ENCODE measurements at places on chromosomes 2 and 18.

GRCh38 chr2:216665242-216665641 lies 30.1 kb downstream of the IGFBP5 start:
- DNase-seq = no peak

DNA sequence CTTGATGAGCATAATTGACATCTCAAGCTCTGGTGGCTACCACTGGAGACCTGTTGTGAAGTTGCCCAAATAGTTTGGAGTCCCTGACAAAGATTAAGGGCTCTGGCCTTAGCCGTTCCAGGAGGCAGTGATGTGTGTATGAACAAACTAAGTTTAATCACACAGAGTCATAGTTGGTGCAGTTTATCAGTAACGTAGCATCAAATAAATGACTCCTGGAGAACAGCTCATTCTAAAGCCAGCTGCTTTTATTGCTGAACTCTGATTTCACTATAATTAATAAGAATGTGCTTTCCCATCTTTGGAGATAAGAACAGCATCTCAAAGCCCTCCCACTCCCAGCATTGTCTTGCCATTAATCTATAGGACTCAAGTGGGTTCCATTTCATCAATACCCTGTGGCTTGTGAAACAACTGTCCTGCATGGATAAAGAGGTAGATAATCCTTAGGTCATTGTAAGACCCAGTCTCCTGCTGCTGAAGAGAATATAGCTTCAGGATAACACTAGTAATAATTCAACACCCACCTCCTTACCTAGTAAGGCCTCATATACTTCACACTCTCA lies 211.4 kb upstream of the THUMPD2 start:
- no peak for DNase-seq

DNA sequence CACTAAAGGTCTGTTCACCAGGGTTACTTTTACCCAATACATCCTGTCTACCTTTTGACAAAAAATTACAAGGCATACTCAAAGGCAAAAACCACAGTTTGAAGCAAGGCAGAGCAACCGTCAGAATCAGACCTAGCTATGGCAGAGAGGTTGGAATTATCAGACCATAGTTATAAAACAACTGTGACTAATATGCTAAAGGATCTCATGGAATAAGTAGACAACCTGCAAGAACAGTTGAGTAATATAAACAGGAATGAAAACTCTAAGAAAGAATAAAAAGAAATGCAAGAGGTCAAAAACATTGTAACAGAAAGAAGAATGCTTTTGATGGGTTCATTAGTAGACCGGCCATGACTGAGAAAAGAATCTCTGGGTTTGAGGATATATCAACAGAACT lies 318.8 kb upstream of the KCNH7 start:
- DNase-seq = no peak

GRCh38 chr2:161123531-161124030 lies 36.6 kb upstream of the TANK start:
- DNase-seq = no peak

- DNase-seq = no peak
Observed at GRCh38 chr18:48622911-48623431, 84.1 kb downstream of the CTIF start.

DNA sequence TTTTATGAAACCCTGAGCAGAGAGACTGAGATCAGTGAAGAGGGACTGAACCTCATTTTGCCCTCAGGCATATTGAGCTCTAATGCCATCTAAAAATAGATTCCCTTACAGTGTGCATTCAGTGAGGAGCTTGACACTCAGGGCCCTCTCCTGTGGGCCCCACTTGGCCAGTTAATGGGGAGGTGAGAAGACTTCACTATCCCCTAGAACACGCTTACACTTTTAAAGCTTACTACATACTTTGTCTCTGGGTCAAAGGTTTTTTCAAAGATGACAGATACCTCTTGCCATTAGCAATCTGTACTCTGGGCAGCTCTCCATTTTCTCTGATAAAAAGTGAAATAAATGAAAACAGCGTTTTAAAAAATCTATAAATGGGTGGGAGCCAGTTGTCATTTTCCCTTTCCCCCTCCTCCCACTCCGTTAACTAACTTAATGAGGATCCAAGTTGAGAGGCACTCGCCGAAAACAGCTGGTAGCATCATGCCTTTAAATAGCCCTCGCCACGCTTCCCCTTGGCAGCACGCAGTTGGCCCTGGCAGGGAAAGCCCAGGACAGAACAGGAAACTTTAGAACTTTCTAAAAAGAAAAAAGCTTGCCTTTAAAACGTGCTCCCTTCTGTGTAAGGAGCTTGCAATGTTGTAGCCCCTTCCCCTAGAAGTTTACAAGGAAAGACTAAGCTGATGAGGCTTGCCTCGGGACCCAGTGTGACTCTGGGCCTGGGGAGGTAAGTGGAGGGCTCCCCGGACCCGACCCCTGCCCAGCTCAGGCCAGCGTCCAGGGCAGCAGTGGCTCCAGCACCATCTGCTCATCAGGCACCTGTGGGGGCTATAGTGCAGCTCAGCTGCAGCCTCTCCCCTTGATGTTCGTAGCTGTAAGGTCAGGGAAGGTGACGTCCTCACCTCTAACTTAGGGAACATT lies 58.8 kb upstream of the FOSL2 start:
- no peak for DNase-seq

DNA sequence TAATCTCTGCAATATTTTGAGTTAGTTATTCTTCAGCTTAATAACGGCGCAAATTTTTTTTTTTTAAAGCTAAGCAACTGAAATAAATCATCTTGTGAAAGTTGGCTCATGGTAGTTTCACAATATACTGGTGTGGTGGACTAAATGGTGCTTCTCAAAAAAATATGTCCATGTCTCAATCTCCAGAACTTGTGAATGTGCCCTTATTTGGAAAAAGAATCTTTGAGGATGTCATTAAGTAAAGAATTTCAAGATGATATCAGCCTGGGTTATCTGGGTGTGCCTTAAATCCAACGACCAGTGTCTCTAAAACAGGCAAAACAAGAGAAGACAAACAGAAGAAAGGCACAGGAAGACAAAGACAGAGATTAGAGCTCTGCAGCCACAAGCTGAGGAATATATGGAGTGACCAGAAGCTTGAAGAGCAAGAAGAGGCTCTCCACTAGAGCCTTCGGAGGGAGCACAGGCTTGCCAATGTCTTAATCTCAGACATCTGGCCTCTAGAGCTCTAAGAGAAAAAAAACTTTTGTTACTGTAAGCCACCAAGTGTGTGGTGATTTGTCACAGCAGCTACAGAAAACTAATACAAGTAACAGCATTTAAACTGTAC lies 71.4 kb downstream of the HNMT start:
- DNase-seq = no peak

DNA sequence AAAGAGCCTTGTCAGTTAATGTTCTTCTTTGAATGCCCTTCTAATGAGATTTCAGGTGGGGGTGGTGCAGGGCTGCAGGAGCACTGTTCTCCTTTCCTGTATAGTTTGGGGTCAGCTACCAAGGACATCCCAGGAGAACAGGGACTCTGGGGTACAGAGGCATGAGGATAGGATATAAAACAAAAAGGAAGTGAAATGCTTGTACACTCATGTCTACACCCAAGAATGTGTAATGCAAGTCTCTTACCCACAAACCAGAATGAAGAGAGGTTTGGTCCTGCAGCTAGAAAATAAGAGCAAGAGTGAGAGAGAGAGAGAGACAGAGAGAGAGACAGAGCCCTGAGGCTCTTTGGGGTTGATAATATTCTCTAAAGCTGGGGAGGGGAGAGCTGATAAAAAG lies 151.8 kb upstream of the KCTD1 start:
- DNase-seq = no peak

DNA sequence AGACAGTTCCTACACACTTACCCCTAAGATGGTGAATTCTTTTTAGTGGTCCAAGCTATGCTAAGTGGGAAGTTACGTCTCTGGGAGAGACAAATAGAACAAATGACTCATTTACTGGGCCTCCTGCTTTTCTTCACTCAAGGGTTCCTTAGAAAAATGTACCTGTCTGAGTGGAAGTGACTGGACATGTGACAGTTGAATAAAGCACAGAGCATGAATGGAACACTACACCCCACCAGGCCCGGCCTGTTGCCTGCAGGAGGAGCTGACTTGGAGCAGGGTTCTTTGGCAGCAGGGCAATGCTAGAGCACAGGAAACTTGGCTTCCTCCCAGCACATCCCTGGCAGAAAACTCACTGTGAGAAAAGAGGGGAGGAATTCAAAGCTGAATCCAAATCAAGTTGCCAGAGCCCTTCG lies 451.0 kb upstream of the SETBP1 start:
- DNase-seq = peak; percentile 36

- DNase-seq = no peak
Observed at GRCh38 chr2:4840791-4841190, 851.4 kb upstream of the SOX11 start.

DNA sequence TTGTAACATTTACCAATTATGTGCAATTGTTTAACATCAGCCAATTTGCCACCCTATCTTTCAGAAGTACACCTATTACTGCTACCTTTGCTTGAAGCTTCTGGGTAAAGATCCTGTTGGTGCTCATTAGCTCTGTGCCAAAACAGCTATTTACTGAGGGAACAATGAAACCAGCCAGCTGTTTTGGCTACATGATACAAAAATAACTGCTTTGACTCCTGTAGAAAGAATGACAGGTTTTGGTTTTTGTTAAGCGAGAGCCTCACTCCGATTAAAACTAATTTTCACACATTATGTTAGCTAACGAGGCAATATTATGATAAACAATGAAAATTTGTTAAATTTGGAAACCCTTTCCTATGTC lies 907.0 kb downstream of the EPHA4 start:
- no peak for DNase-seq

DNA sequence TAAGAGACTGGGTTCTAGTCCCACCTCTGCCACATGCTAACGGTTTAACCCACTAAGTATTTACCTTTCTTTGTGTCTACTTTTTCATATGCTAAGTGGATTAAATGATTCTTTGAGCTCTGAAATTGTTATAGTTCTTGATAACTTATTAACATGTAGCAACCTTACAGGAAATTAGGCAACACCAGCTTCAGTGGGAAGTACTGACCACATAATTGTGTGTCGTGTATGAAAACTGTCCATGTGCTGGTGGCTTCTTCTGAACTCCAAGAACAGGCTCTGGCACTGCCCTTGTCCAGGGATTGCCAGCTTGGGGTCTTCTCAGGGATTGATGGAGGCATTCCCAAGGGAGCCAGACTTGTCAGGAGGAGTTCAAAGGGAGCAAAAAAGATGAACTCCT lies 427.7 kb downstream of the TGIF1 start:
- no peak for DNase-seq

DNA sequence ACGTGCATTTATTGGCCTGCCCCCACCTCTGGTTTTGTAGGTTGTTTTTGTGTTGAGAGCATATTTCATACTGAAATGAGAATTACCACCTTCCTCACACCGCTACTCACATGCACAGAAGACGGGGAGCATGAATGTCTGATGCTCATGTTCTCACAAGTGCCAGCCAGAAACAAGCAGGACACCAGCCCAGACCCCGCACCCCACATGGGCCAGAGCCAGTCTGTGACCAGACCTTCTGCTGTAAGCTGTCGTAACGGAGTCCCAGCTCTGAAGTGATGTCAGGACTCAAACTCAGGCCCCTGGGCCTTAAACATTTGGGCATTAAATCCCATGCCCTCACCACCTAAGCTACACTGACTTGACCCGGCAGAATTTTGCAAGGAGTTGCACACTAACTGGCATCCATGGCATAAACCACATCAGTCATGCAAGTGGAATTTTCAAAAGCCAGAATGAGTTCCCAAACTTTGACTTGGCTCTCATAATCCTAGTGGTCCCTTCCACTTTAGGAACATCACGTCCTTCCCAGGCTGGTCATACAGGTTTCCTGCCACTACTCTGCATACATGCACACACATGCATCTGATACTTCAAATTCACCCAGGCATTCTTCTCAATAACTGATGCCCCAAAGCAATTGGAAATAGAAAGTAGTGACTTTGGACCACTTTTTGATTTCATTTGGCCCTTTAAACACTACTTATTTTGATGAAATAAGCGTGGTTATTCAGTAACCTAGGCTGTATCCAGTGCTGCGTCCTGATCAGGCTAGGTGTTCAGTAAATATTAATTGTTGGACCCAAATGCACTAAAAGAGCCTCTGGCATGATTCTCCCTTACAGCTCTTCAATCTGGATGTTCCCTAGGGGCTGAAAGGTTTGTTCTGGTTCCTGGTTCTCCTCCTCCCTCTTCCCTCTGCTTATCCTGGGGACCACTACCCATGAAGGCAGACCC lies 223.1 kb upstream of the ID2 start:
- DNase-seq = no peak

DNA sequence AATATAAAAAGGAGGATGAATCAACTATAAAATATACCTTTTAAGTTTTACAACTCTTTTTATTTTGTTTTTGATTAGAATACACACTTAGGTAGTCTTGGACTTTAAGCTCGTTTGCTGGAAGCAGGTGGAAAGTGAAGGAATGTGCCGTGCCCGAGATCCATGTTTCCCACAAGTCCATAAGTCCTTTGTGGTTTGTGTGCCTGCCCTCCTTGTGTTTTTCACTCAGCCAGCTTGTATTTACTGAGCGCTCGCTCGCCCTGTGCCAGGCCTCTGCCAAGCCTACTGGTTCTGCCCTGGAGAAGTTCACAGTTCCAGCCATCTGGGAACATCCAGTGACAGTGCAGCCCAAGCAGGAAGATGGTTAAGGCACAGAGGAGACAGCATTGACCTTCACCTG lies 142.6 kb downstream of the MGAT5 start:
- DNase-seq = no peak

DNA sequence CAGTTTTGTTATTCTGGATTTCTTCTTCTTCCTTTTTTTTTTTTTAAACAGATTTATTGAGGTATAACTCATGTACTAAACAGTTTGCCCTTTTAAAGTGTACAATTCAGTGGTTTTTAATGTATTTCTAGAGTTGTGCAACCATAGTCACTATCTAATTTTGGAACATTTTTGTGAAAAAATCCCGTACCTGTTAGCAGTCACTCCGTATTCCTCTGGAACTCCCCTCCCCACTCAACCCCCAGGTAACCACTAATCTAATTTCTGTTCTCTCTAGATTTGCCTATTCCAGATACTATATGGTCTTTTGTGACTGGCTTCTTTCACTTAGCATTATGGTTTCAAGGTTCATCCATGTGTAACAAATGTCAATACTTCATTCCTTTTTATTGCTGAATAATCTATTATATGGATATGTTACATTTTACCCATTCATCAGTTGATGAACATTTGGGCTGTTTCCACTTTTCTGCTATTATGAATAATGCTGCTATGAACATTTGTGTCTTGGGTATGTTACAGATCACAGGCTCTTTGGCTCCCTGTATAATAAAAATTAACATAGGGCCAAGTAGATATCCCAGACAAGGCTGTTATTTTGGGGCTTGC lies 21.9 kb downstream of the EHBP1 start:
- DNase-seq = no peak

DNA sequence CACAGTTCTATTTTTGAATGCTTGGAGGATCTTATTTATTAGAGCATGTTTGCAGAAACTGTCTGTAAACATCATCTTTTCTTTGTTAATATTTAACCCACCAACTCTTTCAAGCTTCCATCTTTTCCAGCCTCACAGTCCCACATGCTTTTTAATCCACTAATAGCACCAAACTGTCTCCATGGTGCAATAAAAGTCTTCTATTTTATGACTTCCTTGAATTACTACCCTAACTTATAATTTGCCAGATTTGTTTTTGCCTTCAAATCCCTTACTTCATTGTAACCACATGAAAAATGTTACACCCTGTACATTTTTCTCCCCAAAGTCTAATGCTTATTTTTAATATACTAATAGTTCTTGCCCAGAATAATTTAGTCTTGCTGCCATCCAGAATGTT lies 792.6 kb downstream of the PLCL1 start:
- DNase-seq = no peak

Measured in smooth muscle cell of the brain vasculature (primary cell).